Fibroblast of skin of left quadriceps (primary cell): ENCODE measurements at places on chromosomes 16 and 17.

- no peak for DNase-seq
These were observed 37.2 kb downstream of the IRF8 start for GRCh38 chr16:85935974-85936760.

GRCh38 chr17:79509008-79509407, 101.8 kb downstream of the RBFOX3 start:
- DNase-seq, result no peak

GRCh38 chr17:322006-322780, 30.4 kb downstream of the RPH3AL start:
- no peak for DNase-seq

DNA sequence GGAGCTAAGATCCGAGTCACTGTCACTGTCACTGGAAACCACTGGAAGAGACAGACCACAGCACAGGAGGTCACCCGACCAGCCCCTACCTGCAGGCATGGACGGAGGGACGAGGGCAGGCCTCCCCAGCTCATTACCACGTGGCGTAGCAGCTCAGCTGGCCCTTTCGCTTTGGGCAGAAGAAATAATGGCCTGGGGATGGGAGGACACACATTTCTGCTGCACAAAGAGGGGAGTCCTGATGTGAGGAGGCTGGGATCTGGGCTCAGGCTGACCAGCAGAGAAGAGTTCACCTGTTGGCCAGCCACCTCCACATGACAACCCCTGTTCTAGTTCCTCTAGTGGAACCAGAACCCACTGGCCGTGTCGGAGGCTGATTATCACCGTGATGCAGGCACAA, 38.2 kb upstream of the DOC2B start:
- no peak for DNase-seq

DNA sequence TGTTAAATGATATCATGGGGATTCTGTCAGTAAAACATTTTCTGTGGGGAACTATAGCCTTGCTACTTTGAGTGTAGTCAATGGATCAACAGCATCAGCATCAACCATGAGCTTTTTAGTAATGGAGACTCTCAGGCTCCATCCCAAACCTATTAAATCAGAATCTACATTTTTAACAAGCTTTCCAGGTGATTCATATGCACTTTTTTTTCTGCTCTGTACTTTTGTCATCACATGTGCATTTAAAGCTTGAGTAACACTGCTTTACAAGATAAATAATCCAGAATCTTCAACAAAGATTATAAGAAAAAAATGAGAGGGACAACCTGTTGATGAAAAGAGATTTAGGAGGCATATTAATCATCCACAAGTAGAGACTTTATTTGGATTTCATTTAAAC, 23.5 kb downstream of the NUP93 start:
- DNase-seq, result no peak

GRCh38 chr16:72859581-72859980, 188.3 kb downstream of the ZFHX3 start:
- no peak for DNase-seq

DNA sequence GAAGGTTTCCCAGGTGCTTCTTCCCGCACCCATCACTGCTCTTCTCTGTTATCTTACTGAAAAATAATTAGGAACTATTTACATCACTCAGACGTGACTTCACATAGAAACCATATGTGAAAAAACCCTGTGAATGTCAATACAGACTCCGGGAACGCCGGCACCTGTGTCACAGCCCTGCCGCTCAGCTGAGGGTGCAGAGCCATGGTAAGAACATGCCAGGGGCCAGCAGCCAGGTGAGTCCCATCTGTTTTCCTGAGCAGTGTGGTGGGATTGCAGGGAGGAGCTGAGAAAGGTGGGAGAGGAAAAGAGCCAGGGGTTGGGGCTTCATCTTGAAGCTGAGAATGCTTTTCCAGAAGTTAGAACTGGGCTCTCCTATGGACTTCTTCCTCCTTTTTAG, 13.7 kb downstream of the FOXF1 start:
- no peak for DNase-seq

DNA sequence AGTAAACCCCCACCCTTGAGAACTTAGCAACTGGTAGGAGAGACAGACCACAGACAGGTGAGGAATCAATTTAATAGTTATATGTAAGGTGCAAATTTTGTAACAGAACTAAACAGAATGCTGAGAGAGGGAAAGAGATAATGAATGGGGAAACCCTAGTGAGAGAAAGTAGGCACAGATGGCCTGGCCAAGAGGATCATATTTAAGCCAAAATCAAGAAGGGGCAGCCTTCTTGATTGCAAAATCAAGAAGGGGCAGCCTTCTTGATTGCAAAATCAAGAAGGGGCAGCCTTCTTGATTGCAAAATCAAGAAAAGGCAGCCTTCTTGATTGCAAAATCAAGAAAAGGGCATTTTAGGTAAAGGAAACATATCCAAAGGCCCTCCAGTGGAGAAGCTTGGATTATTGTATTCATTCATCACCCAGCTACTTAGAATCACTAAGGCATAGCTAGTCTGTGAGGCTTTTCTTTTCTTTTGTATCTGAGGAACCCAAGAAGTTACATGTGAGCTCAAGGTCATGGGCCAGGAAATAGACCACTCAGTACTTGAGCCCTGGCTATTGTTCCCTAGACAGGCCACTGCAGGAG, 190.6 kb downstream of the CYLD start:
- no peak for DNase-seq

DNA sequence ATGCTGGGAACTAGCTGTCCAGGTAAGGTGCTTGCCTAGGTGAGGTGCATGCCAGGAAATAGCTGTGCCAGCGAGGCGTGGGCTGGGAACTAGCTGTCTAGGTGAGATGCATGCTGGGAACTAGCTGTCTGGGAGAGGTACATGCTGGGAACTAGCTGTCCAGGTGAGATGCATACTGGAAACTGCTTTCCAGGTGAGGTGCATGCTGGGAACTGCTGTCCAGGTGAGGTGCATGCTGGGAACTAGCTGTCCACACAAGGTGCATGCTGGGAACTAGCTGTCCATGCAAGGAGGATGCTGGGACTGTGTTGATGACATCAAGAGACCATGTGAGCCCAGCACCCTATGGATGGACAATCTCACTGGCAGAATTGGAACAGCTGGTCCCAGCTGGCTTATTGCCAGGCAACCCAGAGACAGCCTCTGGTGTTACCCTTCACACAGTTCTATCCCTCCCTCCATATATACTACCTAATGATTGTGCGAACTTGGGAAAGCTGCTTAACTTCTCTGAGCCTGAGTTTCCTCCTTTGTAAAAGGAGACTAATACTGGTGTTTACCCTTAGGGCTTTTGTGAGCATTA, 479.9 kb upstream of the RBFOX1 start:
- no peak for DNase-seq

- DNase-seq, result peak; percentile 1
These were observed 362.6 kb downstream of the CNTNAP4 start for GRCh38 chr16:76639685-76640289.

DNA sequence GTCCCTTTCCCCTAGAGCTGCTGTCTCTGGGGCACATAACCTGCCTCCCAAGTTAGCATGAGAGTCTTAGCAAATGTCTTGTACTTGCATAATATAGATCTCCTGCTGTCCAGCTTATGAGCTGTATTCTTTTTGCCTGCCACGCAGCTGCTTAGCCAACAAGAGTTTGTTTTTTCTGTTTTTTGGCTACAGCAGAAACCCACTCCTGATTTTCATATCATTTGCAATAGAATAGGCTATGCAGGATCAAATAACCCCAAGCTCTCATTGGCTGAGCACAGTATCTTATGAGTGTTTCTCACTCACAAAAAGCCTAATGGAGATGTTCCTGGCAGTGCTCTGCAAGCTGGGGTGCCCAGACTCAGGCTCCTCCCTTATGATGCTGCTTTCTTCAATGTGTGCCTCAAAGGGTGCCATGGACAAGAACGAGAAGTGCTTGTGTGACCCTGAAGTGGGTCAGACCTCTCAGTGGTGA, 23.1 kb downstream of the B9D1 start:
- no peak for DNase-seq

GRCh38 chr16:80652441-80652840, 111.6 kb downstream of the DYNLRB2 start:
- no peak for DNase-seq

DNA sequence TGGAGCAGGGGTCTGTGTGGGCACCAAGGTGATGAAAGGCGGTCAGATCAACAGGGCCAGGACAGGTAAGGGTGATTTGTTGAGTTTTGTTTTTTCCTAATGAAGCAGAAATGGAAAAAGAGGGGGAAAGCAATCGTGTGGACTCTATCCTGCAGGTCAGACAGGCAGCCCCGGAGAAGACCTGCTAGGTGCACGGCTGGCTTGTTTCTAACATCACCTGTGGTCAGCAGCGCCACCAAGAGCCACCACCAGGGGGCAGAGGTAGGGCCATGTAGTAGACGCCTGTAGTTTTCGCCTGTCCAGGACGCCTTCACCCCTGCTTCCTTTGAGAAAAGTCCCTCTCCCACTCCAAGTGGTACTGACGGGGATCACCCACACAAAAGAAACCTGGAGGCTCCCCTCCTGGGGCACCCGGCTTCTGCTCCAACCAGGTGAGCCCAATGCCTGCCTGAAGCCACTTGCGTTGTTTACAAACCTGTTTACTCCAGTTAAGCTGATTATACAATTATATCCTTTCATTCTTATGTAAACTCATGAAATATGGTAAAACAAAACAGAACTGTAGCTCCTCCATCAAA, 54.2 kb upstream of the SEC14L1 start:
- no peak for DNase-seq

DNA sequence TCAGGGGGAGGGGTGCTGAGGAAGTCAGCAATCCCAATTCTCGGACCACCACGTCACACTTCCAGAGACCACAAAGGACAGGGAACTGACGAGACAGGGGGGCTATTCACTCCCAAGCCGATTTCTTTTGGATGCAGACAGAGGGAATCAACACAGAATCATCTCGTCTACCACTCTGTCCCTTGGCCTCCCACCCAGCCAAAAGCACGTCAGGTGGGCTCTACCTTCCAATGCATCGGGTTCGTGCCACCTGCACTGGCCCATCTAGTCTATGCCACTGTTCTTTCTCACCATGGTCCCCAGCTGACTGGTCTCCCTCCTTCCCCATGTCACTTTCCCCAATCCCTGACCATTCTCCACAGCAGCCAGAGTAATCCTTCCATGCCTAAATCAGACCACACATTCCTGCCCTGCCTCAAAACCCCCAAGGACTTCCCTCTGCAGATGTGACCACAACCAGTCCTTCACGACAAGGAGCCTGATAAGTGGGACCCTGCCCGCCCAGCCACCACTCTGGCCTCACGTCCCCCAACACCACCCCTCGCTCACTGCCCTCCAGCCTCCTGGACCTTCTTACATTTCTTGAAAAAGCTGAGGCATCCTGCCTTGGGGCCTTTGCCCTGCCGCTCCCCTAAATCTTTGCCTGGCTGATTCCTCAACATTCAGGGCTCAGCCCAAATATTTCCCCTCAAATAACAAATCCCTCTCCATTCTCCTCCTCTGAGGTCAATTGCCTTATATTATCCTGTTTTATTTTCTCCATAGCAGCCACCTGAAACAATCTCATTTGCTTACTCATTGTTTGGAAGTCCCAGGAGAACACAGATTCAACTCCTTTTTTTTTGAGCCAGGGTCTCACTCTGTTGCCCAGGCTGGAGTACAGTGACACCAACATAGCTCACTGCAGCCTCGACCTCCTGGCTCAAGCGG, 70.4 kb downstream of the IL21R start:
- DNase-seq, result no peak

GRCh38 chr17:3002538-3003295, 60.7 kb downstream of the OR1D5 start:
- no peak for DNase-seq

- no peak for DNase-seq
These were observed 1015.3 kb downstream of the KCNJ18 start for GRCh38 chr17:22707626-22708025.

- peak; percentile 63 for DNase-seq
These were observed 47.8 kb upstream of the HAS3 start for GRCh38 chr16:69057400-69058378.

DNA sequence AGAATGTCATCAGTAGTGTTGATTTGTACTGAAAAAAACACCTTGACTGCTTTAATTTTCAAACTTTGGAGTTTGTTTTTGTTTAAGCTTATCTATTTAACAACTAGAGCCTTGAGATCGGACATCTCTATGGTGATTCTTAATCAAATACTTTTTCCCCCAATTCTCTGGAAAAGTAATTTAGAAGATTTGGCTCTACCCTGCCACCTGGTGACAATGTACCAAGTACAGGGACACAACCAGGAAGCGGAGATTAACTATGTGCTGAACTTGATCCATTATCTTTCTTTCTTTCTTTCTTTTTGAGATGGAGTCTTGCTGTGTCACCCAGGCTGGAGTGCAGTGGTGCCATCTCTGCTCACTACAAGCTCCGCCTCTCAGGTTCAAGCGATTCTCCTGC, 30.8 kb downstream of the USP43 start:
- DNase-seq, result no peak

GRCh38 chr17:29115435-29115834, 64.8 kb downstream of the MYO18A start:
- DNase-seq, result no peak

GRCh38 chr16:228151-228851, 948 bp downstream of the LUC7L start:
- DNase-seq, result no peak

DNA sequence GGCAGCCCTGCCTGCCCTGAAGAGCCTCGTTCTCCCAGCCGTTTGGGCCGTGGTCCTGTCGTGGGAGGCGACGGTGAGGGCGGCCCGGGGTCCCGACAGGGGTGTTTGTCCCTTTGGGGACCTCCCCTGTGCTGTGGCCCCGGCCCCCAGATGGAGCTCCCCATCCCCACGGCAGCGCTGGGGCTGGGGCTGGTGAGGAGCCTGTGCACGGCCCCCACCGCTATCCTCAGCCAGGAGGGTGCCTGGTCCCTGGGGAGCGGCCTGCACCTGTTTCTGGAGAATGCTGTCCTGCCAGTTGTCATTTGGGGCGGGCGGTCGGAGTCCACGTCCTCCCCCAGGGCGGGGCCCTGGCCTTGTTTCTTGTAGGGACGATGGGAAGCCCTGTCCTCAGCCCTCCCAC, 6.6 kb downstream of the CAPN15 start:
- no peak for DNase-seq

- no peak for DNase-seq
These were observed 4.2 kb upstream of the FBXL16 start for GRCh38 chr16:709566-710499.

DNA sequence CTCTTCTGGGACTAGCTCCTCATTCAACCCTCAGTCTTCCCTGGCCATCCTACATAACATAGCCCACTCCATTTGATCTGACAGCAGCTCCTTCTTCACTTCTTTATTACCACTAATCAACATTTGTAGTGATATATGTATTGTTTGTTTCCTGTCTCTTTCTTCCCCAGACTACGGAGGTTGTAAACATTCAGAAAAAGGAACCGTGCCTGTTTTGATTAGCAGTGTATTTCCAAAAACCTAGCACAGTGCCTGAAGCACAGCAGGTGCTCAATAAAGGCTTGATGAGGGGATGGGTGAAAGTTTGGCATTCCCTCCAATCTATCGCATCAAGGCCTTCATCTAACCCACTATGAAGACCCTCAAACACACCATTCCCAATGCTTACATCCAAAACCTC, 150.8 kb downstream of the XYLT1 start:
- no peak for DNase-seq
